GM19239 (cell line): ENCODE measurements at places on chromosomes 3 and 15.

DNA sequence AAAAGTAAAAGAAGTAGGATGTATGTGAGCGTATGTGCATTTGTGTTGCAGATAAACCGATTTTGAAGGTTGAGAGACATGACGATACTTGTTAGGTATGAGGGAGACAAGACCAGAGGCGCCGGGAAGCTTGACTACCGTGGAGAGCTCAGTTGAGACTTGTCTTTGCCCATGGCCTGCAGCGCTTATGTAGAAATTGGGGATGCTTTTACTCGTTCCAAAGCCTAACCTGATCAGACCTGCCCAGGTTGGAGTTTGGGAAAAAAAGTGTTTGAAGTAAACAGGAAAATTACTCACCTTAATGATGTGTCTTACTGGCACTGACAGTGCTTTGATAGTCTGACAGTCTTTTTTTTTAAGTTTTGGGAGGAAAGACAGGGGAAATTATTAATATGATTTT lies 202.8 kb downstream of the TP63 start:
- no peak for DNase-seq

- DNase-seq, result no peak
Measured at GRCh38 chr3:171458864-171459136, 1.4 kb downstream of the TNIK start.

DNA sequence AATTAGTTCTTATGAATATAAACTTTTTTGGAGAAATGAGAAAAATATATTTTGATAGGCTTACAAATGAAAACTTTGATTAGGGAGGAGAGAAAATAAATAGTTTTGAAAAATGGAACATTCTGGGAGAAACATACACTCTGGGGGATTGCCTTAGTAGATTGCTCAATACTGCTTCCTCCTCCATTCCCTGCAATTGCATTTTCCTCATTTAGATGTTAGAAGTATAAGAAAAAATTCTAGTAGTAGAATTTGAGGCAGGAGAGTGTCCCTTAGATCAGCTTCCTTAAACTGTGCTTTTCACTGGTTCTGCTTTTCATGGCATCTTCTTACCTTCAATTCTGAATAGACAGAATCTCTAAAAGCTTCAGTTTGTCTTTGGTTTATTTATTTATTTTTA lies 46.2 kb upstream of the CTDSPL2 start:
- no peak for DNase-seq

GRCh38 chr3:191428177-191428576 lies 32.8 kb upstream of the PYDC2 start:
- DNase-seq, result no peak

- no peak for DNase-seq
Measured at GRCh38 chr3:127614928-127615589, 13.9 kb upstream of the PODXL2 start.

DNA sequence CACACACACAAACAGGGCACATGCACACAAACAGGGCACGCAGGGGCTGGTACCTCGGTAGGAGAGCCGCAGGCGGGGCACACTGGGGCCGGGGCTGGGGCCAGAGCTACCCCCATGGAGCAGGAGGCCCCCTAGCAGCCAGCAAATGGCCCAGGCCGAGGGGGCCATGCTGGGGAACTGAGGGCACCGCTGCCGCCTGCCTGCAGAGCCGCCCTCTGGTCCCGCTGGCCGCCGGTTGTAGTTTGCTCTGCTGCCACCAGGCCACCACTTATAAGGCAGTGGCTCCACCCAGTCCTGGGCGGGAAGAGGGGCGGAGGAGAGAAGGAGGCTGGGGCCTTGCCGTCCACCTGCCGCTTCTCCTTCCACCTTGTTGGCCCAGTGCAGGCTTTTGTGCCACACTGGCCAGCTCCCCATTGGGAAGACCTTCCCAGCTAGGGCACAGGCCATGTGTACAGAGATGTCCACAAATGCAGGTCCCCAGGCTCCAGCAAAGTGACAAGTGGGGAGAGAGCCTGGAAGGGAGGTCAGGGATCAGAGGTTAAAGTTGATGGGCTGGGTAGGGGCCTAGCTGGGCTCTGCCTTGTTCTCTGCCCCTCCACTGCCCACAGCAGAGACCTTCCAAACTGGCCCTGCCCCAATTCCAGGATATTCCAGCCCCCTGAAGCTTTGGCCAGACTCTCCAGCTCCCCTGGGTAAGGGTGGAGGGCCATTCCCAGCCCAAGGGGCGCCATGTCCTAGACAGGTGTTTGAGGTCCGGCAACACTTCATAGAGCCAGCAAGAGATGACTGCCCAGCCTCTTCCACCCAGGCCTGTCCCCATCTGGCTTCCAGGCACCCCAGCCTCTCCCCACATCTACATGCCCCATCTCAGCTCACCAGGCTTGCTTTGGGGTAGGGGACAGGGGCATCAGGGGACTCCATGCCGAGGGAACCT lies at the start of gene SEMA3G:
Gene SEMA3G (minus strand): TSS at position 244 of the 934 bp plus-strand sequence. CDS start 76 bp downstream, at position 168.
- DNase-seq, result peak; percentile 83

DNA sequence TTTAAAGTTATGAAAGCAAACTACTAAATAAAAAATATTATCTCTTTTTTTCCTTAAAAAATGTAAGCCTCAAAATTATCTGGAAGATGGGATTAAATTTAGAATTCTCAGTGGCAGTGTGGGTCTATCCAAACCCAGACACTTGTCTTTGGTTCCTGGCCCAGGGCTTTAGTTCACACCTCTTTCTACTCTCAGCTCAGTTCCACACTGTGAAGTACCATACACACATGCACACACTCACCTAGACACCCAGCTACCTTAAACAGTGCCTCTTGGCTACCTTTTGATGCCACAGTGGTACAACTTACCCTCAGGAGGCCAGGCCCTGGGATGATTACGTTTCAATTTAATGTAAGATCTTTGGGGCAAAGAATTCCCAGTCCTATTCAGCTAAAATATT lies 51.0 kb upstream of the TSC22D2 start:
- no peak for DNase-seq

GRCh38 chr3:42376344-42376798 lies 34.0 kb downstream of the LYZL4 start:
- no peak for DNase-seq

DNA sequence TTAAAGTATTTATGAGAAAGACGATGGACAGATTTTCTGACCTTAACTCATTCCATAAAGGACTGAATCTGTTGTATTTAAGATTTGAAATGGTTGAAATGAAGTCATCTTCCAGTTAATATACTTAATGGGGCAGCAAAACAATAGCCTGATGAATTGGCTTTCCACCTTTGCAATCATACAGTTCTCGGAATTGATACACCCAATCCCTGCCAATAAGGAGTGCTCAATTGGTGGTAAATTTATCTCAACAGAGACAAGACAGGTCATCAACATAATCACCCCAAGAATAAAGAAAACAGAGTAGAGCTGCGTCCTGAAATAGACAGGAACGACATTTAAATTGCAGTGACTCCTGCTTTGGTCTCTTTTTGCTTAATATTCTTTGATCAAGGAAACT lies 11.2 kb downstream of the ANXA2 start:
- no peak for DNase-seq

DNA sequence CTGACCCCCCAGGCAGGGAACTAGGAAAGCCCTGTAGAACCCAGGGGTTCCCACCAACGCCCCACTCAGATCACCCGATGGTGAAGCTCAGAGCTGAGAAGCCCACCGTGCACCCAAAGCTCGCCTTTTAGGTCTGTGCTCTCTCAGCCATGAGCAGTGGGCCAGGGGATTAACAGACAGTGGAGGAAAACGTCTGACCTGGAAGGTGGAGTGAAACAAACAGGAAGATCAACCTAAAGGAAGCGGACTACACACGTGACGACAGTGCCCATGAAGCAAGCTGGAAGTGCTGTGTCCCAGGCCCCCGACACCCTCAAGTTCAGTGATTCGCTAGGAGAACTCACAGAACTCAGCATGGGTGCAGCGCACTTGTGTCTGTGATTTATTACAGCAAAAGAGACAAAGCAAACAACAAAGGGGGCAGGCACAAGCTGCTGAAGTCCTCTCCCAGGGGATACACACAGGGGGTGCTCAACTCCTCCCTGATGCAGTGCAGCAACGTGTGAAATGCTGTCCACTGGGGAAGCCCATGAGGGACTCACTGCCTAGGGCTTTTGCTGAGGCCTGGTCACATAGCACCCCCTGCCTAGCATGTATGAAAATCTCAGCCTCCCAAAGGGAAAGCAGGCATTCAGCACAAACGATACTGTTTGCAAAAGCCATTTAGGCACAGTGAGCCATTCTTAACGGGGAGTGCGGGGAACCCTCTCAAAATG lies 43.5 kb downstream of the CFAP92 start:
- no peak for DNase-seq

- DNase-seq, result no peak
Measured at GRCh38 chr3:141150931-141151330, 80.7 kb upstream of the PXYLP1 start.

DNA sequence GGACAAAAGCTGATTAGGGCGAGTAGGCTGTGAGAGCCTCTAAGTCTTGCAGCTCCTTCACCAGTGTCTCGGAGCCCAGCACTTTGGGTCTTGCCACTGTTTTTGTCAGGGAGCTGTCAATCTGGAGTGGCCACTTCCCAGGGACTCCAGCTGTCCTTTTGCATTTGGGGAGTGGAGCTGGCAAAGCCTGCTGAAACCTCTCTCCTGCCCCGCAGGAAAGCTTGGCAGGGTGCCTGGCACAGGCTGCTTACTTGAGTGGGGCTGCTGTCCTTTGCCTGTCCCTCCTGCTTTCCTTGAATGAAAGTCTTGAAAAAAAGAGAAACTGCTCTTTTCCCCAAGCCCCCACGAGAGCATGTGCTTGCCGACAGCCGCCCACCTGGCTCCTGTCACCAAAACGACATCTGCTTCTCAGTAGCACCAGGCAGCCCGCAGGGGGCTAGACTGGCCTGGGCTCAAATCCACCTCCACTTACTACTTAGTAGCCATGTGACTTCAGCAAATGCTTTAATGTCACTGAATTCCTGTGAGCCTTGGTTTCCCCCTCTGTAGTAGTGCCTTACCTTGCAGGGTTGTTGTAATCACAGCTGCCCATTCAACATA lies 13.7 kb downstream of the USP13 start:
- DNase-seq, result no peak
